ENCODE measurements at places on chromosomes 2 and 18.

GRCh38 chr18:28404694-28405093 lies 227.8 kb upstream of the CDH2 start:
- no peak for DNase-seq

GRCh38 chr2:181806039-181806392 lies 85.5 kb upstream of the ITPRID2 start:
- no peak for DNase-seq

DNA sequence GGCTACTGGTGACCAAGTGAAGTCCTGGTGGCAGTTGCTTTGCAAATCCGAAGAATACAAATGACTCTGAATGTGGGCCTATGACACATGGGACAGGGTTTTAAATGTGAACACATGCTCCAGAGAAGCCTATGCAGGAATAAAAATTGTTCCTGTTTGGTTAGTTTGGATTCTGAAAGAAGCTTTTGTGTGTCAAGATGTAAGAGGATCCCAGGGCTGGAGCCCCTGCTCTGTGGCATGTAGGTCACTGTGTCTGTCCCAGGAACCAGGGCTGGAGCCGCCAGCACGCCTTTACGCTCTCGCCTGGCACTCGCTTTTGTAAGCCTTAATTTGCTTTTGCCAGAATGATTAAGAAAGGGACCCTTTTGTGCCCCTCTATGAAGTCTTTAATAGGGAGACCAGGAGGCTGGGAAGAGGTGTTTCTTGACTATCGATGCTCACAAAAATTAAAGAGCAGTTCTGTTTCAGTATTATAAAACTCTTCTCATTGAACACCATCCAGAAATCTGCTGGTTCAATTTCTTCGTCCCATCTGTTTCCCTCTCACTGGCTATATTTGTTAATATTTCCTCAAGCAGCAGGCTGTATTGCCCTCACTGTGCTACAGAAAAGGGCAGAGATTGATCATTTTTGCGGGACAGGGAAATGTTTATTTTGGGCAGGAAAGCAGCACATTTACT lies 532.7 kb upstream of the POU3F3 start:
- no peak for DNase-seq

GRCh38 chr2:180376066-180376465 lies 369.0 kb upstream of the CWC22 start:
- no peak for DNase-seq

DNA sequence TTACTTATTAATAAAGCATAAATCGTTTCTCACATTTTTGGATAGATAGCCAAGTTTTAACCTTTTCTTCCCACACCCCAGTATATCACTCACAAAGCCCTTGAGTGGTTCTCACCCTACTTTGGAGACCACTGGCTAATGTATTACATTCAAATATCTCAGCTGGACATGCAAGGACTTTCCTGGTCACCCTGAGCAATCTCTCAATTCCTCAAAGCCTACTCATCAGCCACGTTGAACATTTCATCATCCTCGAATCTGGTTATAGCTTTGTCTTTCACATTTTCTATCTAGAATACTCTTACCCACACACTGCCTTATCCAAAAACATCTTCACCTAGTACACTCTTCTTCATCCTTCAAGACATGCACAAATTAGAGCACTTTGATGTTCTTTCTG lies 71.1 kb upstream of the MAPRE2 start:
- no peak for DNase-seq
